Mucosa of descending colon (tissue), 3 donors: ENCODE measurements at places on chromosomes 7 and 10. TPM values are rescaled to one million over a fixed set of nuclear protein-coding genes. Genes with fewer than 3 reads are reported as not detected.

The SNCG gene
- total RNA-seq, result 2.9 TPM

- DNase-seq, result peak; percentile 90
Measured at GRCh38 chr10:116849248-116850057, at the start of gene ENO4. TSS of gene ENO4 (plus strand) at chr10:116849499. CDS start at chr10:116849567, 68 bp downstream.

GRCh38 chr10:131574363-131574706 lies 262.8 kb upstream of the TCERG1L start:
- no peak for DNase-seq

The PNLIP gene
- total RNA-seq, result not detected

DNA sequence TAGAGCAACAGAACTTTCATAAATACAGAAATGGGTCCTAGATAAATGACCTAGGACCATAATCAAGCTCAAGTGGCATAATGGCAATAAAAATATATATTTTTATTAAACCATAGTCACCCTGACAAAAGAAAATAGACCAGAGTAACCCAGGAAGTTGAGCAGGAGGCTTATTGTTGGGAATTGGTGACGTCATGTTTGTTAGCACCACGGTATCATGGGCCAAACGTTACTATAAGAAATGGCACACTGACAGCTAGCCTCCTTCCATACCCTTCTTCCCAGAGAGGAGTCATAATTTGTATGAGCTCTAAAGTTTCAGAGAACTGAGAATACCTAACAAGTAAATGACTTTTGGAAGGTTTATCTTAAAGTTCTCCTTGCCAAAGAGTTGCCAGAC lies 1698.2 kb downstream of the REEP3 start:
- DNase-seq, result no peak

DNA sequence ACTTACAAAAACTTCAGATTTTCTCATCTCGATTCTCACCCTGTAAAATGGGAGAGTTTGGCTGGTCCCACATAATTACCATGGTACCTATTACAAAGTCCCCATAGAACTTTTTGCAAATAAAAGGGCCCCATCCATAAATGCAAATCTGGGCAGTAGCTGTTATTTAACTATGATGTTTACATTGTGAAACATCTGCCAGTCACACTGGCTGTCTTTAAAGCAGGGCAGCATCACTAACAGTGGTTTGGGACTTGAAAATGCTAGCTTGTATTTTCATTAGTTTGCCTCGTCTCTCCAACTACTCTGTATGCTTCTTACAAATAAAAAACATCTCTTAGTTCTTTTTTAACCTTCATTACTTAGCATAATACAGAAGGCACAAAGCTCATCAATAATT lies 240.7 kb downstream of the FZD1 start:
- no peak for DNase-seq

The RNF32 gene
- total RNA-seq, result 2.0 TPM

GRCh38 chr7:157715071-157715937 lies 378.5 kb downstream of the DNAJB6 start:
- no peak for DNase-seq

The SPDYE2 gene
- not detected for total RNA-seq

- peak; percentile 26 for DNase-seq
Measured at GRCh38 chr10:77638321-77639101, 903 bp upstream of the KCNMA1 start.

- no peak for DNase-seq
Measured at GRCh38 chr7:114934086-114934485, 12.2 kb downstream of the MDFIC start.

The CXCL12 gene
- 51.3 TPM for total RNA-seq

The JAKMIP3 gene
- 0.24 TPM for total RNA-seq

DNA sequence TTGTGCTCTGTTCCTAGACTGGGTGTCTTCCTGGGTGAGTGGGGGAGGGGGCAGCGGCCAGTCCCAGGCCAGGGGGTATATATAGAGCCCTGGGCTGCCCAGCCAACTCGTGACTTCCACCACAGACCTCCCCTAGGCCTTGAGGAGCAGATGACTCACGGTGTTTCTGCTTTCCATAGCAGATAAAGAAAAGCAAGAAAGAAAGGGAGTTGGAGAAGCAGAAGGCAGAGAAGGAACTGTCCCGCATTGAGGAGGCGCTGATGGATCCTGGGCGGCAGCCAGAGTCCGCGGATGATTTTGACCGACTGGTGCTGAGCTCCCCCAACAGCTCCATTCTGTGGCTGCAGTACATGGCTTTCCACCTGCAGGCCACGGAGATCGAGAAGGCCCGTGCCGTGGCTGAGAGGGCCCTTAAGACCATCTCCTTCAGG lies 10.1 kb downstream of the CALHM2 start:
- no peak for DNase-seq

The TRIP6 gene
- 27.8 TPM for total RNA-seq

The EVX1 gene
- total RNA-seq, result 0.43 TPM

The LSM5 gene
- 30.2 TPM for total RNA-seq

DNA sequence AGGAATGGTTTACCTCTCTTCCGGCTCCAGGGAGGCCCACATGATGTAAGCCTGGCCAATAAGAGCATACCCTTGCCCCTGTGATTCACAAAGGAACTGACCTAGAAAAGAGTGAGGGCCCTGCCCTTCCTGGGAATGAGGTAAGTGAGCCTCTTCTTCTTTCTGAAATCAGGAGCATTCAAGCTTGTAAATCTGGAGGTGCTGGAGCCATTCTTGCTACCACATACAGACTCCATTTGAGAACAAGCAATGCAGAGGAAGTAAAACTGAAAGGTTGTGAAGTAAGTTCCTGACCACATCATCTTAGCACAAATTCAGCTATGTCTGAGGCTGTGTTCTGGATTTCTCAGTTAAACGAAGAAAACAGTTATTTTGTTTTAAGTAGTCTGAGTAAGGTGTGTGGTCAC lies 132.2 kb downstream of the CD36 start:
- DNase-seq, result no peak

DNA sequence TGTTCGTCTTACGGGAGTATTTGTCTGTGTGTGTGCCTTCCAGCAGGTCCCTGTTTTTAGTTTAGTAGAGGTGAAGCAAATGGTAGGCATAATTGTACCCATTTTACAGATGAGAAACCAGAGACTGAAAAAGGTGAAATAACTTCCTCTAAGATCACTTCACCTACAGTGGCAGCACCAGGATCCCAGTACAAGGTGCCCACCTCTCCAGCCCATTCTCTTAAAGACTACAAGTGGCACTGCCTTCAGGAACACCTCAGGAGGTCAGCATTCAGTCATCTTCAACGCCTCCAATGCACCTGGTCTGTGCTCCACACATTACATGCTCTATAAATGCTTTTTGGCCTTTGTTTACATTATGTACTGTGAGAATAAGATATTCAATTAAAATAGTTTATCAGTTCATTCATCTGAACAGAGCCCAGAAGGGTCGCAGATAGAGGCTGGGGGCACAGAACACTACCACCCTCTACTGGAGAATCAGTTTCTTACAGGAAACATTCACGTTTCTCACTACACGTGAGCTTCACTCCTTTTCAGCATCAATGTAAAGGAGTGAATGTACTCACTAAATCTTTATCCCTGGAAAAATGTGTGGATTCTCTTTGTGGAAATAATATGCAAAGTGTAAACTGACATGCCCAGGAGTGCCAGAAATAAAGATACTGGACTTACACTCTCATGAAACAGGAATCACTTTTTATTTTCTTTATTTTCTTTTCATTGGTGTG lies 45.5 kb upstream of the ABLIM1 start:
- no peak for DNase-seq

DNA sequence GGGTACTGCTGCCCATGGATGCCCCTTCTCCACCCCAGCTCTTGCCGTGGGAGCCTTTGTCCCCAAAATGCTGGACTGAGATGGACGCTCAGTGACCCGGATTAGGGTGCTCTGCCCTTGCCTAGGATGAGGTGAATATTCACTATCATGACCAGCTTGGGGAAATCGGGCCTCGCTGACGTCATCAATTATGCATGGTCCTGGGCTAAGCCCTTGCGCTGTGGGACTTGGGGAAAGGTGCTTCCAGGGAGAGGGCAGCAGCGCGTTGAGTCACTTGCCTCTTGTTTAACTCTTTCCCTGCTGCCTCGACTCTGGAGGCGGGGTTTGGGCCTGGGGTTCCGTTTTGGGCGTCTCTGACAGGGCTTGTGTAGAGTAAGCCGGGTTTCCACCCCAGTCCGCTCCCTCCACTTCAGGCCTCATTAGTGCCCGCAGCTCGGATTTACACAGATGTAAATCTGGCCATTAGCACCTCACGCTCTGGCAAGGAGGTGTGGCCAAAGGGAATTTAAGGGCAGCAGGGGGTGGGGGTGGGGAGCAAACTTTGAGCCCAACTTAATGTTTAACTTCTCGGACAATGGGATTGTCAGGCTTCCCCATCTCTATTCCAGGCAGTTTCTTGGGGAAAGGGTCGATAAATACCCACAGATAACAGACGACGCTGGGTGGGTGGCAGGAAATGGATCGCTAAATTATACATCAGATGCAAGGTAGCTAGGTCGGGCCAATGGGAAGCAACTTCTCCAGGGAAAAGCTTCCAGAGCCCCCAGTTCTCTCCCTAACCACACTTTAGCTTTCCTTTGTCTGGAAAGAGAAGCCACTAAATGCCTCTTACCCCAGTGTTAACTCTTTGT lies 51.3 kb upstream of the TCF7L2 start:
- peak; percentile 76 for DNase-seq

The PHKG1 gene
- total RNA-seq, result 0.58 TPM

DNA sequence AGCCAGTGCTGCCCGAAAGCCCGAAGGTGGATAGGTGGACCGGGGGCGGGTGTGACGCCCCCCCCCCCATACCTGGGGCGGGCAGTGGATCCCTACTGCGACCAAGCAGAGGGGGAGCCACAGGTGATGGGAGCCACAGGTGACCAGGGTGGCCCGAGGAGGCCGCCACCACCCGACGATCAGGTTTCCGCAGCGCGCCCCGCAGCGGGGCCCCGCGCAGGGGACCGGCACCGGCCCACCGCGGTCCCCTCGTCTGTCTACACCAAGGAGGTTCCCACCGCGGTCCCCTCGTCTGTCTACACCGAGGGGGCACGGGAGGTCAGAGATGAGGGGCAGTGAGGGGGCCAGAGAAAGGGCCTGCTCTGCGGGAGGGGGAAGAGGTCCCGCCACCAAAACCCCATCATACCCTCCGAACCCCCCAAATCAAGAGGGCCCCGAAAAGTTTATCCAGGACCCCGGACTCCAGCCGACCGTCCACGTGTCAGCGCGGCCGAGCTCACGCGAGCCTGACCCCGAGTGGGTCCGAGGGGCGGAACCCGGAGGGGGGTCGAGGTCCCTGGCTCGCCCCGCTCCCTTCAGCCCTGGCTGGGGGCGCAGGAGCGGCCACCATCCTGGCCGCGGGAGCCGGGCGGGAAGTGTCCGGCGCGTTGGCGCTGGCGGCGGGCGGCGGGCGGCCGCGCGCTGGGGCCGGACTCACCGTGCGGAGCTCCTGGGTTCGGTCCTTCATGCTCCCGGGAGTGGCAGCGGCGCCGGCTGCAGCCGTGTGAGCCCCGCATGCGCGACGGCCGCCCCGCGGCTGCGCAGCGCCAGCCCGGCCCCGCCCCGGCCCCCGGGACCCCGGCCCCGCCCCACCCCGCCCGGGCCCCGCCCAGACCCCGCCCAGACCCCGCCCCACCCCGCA lies at the start of gene STX1A:
Gene STX1A (minus strand): TSS at position 765 of the 901 bp plus-strand sequence. CDS start 38 bp downstream, at position 727.
- peak; percentile 82 for DNase-seq

- no peak for DNase-seq
Measured at GRCh38 chr7:84583331-84583730, 388.7 kb upstream of the SEMA3A start.

GRCh38 chr7:2913760-2914387 lies 69.8 kb upstream of the GNA12 start:
- DNase-seq, result no peak

The EPHA1 gene
- total RNA-seq, result 9.1 TPM

DNA sequence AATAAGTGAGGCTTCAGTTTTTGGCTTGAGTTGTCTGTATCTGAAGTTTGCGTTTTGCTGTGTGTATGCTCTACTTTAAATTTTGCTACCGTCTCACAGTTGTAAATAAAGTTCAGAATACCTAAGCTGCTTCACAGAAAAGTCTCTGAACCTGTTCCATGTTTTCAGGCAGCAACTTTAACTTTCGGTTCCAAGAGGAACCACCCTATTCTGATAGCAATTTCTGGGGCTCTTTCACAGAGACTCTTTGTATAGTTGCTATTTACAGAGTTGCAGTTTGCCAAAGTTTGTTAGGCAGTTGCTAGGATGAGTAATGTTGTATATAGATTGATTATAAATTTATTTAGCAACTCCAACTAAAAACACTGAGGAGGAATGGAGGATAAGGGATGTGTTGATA lies 5.7 kb downstream of the FAM221A start:
- no peak for DNase-seq

DNA sequence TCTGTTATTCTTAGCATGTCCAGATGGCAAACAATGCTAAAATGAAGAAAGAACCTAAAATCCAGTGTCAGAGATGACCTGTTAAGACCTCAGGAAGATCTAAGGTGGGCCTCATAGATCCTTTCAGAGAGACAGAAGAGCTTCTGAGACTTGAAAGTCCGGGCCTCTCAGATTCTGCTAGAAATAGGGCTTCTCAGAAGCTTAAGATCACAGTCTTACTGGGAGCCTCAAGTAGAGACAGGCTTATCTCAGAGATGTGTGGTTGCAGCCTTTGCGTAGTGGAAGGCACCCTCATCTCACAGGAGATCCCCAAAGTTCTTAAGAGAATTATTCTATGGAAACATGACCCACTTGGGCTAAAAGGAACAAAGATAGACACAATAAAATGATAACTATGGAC lies 642.8 kb downstream of the TNS3 start:
- DNase-seq, result no peak

DNA sequence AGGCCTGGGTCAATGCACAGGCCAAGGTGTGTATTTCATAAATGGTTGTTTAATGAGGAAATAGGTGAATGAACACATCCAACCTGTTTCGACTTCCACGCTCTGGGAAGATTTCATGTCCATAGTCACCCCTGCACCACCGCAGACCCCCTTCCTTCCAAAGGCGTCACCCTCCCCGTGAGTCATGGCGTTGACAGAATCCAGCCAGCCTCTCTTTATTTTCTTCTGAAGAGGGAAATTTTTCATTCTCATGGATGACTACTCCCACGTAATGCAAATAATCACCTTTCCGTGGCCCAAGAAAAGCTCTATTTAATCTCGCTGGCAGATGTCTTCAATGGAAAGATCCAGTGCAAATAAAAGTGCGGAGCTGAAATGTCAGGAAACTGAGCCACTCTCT lies 75.3 kb upstream of the FOXK1 start:
- DNase-seq, result no peak

DNA sequence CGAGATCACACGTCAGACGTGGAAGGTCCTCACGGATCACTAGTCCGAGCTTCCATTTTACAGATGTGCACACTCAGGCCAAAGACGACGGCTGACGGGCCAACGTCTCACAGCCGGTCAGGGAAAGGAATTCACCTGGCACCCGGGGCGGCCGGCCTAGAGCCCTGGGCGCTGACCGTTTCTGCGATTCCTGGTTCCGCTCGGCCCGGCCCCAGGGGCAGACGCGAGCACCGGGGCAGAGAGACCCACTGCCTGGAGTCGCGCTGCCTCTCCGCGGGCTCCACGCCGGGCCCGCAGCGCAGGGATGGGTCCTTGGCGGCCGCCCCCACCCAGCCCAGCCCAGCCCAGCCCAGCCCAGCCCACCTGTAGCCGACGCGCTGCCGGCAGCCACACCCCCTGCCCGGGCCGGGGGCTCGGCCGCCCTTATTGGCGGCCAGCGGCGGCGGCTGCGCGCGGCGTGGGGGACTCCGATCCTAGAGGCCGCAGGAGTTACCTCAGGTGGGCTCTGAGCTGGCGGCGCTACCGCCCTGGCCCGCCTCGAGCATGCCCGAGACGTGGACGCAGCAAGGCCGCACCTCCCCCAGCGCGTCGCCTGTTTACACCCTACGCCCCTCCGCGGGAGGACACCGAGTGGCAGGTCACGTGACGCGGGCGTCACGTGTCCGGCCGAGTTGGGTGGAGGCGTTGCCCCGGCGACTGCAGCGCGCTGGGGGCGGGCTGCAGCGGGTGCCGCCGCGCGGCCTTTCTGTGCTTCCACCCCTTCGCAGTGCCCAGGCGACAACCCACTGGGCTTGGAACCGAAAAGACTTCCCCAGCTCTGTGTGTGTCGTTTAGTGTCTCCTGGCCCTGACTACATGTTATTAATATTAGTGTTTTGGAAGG lies 78.1 kb downstream of the ZFAND4 start:
- peak; percentile 96 for DNase-seq
